Bone marrow (tissue), 2 donors: ENCODE measurements at places on chromosomes 12 and 14.

DNA sequence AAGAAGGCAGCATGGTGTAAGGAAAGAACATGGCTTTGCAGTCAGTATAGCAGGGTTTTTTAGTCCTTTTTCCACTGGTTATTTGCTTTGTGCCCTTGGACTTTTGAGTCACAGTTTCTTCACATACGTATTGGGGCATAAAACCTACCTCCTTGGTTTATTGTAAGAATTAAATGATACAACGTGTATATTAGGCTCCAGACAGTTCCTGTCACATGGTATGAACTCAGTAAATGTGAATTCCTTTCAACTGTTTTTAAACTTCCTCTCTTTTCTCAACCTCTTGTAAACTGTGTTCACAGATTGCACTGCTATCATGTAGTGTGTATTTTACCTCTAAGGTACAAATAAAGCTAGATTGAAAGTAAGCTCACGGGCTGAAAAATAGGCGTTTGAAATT is 29.5 kb downstream of the MSRB3 start:
- no peak for DNase-seq

DNA sequence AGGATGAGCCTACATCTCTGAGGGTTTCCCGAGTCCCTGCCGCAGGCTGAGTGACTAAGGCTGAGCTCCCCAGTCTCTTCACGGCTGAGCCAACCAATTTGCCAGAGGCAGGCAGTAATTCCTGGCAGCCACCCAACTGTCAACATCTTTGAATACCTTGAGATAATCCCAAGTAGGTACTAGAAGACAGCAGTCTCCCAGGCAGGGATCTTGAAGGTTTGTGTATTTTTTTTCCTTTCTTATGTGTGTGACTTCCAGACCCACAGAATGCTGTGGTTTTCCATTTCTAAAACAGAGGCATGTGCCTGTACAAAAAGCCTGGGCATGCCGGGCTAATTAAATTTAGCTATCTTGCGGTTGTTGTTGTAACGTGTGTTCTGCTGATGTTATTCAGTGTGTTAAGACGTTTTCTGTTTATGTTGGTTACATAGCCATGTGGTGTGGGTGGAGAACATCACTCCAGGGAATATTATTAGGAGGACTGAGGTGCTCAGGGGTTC is 155.5 kb downstream of the ANO2 start:
- DNase-seq = no peak

GRCh38 chr14:74018174-74018585 is 908 bp downstream of the ENTPD5 start:
- no peak for DNase-seq

DNA sequence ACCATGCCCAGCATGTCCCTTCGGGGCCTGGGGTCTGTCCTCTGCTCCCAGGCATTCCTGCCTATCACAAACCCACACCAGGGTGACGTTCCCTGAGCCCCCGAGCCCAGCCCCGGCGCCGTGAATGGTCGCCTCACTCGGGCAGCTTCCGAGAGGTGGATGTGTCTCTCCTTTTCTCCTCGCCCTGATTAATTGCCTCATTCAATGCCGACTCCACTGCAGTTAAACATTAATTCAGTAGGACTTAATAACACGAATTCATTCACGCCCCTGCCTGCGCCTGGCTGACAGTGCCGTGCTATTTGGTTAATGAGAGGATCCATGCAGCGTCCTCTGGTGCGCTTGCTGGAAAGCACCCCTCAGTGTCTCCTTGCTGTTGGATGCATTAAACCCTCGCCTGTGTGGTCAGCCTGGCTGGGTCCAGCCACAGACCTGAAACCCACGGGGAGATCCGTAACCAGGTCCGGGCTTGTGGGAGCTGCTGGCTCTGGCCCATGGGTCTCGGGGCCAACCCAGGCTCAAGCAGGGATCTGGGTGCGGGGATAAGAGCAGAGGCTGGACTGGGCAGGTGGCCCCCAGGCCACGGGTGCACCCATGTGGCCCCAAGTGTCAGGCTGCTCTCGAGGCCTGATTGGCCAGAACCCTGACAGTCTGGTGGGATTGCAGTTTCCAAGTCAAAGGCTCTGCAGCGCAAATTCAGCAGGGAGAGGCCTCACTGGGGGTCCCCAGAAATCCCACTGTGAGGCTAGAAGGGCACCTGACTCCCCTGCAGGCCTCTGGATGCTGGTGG is 55.4 kb downstream of the FBRSL1 start:
- no peak for DNase-seq

GRCh38 chr14:96238676-96239265 is 17.2 kb upstream of the BDKRB1 start:
- DNase-seq = no peak

DNA sequence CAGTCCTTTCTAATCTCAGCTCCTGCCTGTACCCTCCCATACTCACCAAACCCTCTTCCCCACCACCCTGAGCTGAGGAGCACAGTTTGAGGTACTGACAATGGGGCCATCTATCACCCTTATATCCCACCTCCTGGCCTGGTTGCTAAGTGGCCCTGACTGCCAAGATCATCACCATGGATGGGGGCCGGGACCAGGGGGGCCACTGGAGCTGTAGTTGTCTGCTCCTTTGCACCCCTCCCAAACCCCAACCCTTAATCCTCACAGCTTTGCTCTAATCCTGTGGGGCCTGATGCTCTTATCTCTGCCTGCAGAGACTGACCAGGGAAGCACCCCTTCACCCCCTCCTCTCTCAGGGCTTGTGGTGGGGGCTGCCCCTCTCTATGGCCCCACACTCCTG is 395 bp upstream of the GNB3 start:
- DNase-seq = no peak

DNA sequence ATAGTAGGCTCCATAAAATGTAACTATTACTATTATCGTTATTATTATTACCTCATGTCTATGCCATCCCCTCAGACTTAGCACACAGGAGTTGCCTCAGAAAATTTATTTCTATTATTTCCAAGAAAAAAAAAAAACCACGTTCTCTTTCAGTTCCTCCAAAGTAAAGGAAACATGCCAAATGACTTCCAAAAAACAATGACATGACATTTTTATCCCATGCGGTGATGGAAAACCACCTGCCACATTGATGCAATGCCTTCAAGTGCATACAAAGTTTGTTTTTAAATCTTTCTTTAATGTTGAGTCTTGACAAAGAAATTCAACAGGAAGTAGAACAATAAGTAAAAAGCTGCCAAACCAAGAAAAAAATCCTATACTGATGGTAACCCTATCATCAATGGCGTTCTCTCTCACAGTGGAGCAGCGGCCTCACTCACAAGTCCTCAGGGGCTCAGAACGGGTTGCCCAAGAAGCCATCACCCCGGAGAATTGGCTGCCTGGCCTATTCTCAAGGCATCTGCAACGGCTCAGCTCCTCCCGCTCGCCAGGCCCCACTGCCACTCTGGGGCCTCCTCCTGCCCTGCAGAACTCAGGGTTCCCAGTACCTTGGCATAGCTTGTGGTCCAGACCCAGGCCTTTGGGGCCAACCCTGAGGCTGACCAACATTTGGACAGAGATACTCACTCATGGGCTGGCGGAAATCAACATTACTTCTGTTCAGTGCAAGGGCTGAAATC is 51.9 kb downstream of the SERPINA3 start:
- DNase-seq = no peak

DNA sequence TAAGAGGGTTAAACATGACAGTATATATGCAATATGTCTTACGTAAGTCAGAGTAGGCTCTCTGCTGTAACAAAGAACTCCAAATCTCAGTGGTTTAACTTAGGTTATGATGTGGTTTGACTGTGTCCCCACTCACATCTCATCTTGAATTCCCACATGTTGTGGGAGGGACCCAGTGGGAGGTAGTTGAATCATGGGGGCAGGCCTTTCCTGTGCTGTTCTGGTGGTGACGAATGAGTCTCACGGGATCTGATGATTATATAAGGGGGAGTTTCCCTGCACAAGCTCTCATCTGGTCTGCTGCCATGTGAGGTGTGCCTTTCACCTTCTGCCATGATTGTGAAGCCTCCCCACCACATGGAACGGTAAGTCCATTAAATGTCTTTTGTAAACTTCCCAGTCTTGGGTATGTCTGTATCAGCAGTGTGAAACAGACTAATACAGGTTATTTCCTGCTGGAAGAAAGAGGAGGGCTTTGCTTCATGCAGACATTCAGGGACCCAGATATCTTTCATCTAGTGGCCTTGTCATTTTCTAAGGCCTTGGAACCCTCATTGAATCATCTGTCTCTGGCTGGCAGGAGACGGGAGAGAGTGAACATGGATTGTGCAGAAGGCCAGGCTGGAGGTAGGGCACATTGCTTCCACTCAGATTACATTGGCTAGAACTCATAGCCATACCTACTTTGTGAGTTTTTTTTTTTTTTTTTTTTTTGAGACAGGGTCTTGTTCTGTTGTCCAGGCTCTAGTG is 96.1 kb downstream of the CRADD start:
- no peak for DNase-seq

- DNase-seq = no peak
Observed at GRCh38 chr14:42001431-42001830, 394.8 kb downstream of the LRFN5 start.

DNA sequence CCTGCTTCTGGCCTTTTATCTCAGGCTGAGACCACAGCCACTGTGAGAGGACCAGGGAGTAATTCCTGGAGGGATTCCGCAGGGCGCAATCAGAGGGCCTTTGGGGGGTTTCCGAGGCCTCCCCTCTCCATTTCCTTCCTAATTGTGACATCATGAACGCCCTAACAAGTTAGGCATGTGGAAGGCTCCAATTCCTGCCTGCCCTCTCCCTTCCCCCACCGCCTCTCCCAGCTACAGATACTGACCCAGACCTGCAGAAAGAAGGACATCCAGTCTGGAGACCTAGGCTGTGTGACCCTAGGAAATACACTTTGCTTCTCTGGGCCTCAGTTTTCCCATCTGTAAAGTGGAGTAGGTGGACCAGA is 637.9 kb downstream of the MED13L start:
- no peak for DNase-seq

GRCh38 chr12:117361905-117362304 is 479 bp upstream of the NOS1 start:
- DNase-seq = no peak

- DNase-seq = no peak
Observed at GRCh38 chr12:32087306-32087705, 19.3 kb upstream of the BICD1 start.

DNA sequence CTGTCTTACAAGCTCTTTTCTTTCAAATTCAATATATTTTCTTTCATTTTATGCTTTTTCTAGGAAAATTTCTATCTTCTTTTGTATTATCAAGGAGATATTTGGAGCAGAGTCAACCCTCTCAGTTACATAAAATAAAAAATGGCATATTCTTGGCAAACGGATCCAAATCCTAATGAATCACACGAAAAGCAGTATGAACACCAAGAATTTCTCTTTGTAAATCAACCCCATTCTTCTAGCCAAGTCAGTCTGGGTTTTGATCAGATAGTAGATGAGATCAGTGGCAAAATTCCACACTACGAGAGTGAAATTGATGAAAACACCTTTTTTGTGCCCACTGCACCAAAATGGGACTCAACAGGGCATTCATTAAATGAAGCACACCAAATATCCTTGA is 20.6 kb downstream of the PIK3C2G start:
- DNase-seq = no peak

DNA sequence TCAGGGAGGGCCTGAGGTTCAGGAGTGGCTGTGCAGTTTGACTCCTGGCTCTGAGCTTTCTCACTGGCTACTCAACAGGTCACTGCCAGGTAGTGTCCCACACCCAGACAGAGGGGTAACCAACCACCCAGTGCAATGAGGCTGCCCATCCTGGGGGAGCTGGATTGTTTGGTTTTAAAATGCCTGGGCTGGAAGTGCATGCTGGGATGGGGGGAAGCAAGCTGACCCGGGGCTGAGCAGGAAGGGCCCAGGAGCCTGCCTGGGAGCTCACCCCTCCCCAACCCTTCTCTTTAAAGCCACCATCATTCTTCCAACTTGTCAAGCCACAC is 12.6 kb upstream of the ABHD12B start:
- no peak for DNase-seq

DNA sequence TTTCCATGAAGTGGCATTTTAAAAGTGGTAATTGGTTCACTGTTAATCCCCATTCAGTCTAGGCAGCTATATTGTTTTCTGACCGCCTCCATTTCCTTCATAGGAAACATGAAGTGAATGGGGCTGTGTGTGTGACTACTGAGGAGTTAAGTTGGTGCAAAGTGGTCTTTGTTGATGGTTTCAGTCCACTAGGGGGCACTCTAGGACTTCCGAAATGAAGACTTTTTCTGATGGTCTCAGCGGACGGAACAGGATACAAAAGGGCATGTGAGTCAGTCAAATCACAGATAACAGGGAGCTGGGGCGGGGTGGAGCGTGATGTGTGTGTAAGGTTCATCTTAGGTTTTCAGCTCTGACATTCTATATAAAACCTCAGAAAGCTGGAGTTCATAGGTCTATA is 240.1 kb upstream of the OR4E1 start:
- peak; percentile 94 for DNase-seq

DNA sequence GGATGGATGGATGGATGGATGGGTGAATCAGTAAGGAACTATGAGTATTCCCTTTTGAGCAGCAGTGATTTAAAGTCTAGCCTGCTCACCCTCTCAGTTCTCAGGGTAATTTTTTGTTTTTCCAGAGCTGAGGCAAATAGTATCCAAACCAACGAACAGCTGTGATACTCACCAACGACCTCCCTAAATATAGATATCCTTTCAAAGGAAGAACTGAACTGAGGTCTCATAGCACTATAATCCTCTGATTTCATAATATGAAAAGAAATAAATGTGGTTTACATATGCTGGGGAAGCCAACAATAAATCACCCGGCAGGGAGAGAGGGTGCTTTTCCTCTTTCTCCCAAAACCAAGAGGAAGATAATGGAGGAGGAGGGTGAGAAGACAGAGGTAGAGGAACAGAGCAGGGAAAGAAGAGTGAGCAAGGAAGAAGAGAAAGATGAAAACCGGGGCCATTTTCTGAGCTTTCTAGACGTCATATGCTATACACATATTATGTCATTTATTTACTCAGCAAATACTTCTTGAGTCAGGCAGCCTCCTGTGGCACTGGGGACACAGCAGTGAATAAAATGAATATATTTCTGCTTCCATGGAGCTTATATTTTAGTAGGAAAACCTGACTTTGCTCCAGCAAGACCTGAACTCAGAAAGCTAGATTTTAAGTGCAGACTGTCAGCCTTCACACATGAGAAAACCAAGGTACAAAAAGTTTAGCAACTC is 710.7 kb upstream of the TBX3 start:
- no peak for DNase-seq

DNA sequence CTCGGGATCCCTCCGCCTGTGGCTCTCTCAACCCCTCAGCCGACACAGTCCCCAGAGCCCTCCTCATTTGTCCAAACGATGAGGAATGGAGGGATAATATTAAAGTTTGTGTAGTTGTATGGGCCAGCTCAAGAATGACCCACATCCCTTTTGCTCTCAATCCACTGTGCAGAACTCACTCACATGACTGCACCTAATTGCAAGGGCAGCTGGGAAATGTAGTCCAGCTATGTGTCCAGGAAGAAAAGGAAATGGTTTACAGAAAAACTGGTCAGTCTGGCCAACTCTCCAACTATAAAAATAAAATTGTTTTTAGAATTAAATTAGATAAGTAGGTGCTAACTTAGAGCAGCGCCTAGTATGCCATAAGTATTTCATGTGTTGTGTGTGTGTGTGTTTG is 66.6 kb downstream of the GALNT8 start:
- no peak for DNase-seq
